ENCODE measurements at places on chromosomes 6 and 20. TPM values are rescaled to one million over a fixed set of nuclear protein-coding genes. Genes with fewer than 3 reads are reported as not detected.

Gene ANKRD66
- total RNA-seq, result not detected

DNA sequence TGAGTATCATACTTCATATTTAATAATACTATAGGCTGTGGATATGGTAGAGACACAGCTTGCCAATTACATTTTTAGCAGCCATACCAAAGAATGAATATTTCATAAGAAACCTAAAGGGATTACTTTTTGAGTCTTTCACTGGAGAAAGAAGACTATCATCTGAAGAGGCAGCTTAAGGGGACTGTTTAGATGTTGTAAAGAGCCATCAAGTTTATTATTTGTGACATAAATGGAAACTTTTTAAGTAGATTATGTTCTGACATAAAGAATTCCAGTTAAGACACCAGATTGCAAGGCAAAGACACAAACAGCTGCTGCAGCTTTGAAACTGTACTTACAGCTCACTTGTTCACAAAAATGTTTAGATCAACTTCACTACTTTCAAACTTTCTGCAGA lies 429.4 kb downstream of the TFAP2A start:
- no peak for DNase-seq

- no peak for DNase-seq
These were observed 76.3 kb upstream of the PHACTR2 start for GRCh38 chr6:143601504-143601903.

- no peak for DNase-seq
These were observed 83.7 kb upstream of the TMEM30A start for GRCh38 chr6:75368151-75368779.

DNA sequence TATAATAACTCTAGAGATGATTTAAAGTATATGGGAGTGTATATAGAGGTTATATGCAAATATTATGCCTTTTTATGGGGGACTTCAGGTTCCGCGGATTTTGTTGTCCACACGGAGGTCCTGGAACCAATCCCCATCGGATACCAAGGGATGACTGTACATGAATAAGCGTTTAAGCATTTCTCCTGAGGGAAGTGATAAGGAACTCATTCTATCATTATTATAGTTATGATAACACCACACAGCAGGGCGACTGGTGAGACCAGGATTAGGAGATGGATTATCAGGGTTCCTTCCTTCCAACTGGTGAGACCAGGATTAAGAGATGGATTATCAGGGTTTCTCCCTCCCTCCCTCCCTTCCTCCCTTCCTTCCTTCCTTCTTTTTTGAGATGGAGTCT lies 6.6 kb downstream of the ECI2 start:
- DNase-seq, result no peak
